ENCODE measurements at places on chromosomes 16 and 17.

DNA sequence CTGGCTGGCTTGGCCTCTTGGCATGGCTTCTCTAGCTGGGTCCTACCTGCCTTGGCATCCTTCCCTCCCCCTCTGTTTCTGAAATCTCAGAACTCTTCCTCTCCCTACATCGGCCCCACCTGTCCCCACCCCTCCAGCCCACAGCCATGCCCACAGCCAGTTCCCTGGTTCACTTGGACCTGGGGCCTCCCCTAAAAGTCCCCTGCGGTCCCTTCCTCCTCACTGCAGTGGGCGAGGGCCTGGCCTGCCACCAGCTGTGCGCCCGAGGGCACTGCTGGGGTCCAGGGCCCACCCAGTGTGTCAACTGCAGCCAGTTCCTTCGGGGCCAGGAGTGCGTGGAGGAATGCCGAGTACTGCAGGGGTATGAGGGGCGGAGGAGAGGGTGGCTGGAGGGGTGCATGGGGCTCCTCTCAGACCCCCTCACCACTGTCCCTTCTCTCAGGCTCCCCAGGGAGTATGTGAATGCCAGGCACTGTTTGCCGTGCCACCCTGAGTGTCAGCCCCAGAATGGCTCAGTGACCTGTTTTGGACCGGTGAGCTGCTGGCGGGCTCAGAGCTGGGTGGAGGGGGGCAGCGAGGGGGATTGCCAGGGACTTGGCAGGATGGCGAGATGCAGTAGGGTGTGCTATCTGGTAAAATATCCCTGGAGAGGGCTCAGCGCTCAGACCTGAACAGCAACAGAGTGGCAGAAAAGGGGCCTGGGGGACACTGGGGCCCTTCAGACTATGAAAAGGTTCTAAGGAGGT lies 14.1 kb downstream of the MIEN1 start:
- no peak for DNase-seq

GRCh38 chr17:75673487-75673886 lies 6.3 kb downstream of the SAP30BP start:
- DNase-seq, result no peak

GRCh38 chr16:87563022-87563421 lies 39.3 kb upstream of the JPH3 start:
- no peak for DNase-seq

DNA sequence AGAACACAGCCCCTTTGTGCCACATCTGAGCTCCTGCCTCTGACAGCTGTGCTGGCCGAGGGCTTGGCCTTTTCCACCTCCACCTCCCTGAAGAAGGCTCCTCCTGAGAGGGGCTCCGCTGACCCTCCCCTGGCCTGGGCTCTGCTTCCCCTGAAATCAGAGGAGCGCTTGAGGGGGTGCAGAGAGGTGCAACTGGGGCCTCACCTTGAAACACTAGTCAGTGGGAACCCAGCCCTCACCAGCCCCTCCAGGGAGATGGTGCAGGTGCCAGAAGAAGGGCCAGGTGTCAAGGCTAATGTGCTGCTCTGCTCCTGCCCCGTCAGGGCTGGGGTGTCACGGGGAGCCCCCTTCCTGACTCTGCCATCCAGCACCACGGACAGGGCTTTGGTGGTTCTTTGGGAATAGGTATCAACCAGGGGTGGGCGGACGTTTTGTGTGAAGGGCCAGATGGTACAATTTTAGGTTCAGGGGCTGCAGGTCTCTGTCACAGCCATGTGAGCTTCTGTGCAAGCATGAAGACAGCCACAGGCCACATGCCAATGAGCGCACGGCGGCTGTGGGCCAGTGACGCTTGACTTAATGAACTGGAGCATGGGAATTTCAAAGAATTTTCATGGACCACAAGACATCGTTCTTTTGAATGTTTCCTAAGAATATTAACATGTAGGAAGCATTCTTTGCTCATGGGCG lies 2.1 kb upstream of the ZG16B start:
- no peak for DNase-seq

- no peak for DNase-seq
These were observed 23.7 kb downstream of the FAM20A start for GRCh38 chr17:68577497-68577821.

DNA sequence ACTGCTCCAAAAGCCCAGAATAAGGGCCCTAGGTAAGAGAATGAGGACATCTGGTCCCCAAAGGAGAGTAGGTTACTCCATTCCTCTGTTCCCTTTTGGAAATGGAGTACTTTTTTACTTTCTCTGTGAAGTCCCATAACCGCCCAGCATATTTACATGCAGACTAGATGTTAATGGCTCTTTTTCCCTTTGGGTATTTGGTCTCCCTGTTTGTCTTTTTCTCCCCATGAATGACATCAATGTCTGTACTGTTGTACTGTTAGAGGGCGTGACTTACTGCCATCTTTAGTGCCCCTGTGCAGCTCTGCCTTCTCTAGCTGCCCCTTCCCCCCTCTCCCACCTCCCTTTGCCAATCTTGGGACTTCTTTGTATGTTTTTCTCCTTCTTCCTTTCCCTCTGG lies 19.0 kb downstream of the GPR179 start:
- no peak for DNase-seq

GRCh38 chr17:12342161-12342560 lies 321.5 kb downstream of the MAP2K4 start:
- no peak for DNase-seq

DNA sequence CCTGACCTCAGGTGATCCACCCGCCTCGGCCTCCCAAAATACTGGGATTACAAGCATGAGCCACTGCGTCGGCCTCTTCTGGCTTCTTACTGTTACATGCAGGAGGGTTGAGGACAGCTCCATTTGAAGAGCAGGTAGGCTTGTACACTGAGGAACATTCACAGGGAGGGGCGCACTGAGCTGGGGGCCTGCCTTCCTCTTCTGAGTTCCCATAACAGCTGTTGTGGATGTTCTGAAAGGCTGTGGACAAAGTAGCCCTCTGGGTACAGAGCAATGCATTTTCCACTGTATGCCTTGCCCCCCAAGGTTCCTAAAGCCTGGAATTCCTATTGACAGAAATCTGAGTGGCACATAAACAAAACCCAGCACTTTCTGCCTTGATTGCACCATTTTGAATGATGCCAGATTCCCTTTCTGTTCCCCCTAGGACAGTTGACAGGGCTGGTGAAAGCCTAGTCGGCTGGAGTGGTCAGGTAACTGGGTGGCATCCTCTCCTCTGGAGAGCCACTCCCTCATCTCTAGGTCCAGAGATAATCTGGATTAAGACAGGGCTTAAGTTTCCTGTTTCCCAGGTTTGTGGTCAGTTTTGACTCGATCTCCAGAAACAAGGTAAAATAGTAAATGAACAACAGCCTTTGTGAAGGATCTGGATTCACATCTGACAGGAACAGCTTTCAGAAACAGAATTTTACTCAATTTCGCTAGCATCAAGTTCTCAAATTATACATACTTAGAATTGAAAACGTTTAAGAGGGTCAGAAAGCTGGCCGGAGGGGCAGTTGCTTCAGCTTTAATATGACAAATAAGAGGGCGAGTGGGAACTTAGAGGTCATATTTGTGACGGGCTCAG lies 1.3 kb upstream of the CDK5R1 start:
- DNase-seq, result no peak

GRCh38 chr17:4427505-4427904 lies 6.2 kb upstream of the SPNS3 start:
- DNase-seq, result no peak

DNA sequence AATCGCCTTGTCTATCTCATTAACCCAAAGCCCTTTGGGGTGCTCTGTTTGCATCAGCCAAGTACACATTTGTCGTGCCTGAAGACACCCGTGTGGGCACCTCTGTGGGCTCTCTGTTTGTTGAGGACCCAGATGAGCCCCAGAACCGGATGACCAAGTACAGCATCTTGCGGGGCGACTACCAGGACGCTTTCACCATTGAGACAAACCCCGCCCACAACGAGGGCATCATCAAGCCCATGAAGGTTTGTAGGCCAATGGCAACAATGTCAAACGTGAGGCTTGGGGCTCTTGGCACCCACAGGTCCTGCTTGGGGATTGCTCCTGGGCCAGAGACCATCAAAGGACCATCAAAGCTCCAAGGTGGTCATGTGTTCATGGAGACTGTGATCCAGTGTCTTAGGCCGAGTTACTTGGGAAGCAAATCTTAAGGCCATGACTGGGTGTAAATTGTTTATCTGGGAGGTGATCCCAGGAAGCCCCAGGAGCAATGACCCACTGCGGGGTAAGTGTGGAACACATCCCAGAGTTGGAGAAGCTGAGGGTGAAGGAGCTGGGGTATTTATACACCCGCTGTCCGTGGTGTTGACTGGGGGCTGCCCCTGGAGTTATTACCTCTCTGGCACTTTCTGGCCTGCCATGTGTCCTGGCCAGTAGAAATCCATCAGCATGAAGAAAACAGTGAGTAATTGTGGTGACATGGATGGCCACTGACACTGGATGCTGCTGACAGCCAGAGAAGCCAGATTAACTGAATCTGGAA lies 24.0 kb downstream of the CDH5 start:
- no peak for DNase-seq

DNA sequence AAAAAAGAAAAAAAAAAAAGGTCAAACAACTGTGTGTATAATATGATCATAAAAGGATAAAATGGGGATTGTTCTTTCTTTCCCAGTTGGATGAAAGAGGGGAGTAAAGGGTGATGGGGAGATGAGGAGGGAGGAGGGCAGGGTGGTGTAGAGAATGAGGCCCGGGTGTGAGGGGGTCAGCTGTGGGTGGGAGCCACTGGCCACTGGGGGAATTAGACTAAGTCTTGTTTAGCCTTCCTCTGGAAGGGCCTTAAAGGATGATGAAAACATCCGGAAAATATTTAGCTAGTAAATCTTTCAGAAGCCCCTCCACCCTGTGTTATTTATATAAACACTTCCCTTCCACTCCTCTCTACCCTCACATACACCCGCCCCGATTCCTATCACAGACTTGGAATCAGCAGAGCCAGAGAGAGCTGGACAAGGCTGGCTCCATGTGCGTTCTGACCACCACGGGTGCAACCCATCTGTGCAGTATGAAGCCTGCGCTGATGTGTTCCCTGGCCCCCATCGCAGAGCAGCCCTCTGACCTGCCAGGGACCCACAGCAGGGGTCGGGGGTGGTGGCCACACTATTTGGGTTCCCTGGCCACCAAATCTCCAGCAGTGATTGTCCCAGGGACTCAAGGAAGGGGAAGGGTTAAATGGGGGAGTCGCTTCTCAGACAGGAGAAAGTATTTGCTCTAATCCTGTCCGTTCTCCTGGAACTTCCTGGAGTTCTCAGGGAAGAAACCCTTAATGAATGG lies 72.7 kb downstream of the GAS7 start:
- no peak for DNase-seq

DNA sequence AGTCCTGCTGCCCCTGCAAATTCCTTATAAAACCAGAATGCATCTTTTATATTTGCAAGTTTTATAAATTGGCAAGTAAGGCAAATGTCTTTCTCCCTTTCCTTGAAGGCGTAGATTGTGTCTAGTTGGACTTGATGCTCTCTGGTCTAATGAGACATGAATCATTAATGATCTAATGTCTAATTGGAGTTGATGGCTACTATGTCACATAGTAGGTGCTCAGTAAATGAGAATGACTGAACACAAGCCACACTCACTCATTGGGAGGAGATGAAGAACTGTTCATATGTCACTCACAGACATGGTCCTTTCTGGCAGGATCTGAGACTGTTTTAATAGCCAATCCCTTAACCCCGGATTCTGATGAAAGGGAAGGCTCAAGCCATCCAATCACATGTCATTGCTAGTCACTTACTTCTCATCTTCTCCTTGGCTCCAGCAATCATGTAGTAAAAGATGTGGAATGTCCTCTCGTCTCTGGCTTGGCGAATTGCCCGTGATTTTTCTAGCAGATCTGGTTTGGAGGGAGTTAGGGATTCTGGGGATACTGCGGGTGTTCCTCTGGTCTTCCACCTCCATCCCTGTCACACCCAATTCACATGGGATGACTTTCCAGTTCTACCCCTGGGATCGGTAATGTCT lies 81.0 kb downstream of the MYH11 start:
- DNase-seq, result no peak
